ENCODE measurements at places on chromosomes 16 and 17.

DNA sequence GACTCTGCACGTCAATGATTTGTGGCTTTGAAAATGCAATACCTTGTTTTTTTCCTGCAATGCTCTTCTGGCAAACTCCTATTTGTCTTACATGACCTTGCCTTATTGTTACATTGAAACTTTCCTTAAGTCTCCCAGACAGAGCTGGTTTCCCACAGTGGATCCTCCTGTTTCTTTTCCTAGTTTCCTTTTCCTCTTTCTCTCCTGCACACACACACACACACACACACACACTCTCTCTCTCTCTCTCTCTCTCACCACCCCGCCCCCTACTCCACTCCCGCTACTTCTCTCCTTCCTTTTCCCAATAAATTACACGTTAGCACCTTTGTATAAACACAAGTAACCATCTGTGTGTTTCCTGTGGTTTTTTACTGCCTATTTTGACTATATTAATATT, 2.3 kb downstream of the ORC6 start:
- no peak for DNase-seq

- DNase-seq: no peak
Measured at GRCh38 chr16:19749571-19750080, 31.6 kb downstream of the IQCK start.

DNA sequence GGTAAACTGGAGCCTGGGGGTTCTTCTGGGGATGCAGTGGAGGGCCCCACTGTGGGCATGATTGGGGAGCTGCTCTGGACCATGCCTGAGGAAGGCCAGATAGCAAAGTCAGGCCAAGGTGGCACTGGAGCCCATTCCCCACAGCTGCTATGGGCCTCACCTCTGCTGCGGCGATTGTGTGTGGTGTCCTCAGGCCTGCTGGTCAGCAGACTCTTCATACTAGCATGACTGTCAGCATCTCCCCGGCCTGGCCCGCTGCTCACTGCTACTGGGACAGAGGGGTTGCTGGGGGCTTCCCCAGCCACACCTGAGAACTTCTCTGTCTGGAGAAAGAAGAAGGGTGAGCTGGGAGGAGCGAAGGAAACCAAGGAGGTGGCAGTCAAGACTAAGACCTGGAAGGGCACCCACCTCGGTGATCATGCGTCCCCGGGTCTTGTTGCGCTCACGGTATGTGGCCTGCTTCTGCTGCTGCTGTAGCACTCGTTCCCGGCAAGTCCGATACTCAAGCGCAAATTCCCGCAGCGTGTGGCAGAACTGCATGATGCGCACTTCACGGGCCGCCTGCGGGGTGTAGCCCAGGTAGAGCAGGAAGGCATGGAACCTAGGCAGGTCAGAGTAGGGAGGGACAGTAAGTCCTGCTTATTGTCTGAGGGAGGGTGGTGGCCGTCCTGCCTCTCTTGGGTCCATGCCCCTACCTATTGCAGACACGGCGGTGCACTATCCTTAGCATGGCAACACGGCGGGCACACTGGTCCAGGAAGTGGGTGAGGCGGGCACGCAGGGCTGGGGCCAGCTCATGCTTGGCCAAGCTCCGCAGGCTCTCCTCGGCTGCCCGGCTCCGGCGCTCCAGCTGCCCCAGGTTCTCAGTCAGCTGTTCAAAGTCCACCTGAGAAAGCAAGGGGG, 3.2 kb downstream of the TMEM208 start:
- DNase-seq: no peak

DNA sequence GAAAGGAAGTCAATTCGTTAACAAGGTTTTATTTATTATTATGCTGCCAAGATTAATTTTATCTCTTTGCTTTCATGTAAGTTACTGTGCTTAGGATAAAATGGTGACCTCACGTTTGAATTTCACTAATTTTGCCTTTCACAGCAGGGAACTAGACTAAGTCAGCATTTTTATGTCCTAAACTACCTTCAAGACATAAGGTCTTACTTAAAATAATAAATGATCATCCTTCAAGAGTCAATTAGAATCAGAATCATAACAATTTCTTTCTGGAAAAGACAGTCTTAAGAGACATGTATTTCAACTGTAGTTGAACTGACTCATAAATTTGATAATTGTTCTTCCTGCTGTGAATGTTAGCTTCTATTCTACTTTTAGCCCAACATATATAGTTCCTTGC, 893.8 kb downstream of the KCNJ2 start:
- DNase-seq: no peak

DNA sequence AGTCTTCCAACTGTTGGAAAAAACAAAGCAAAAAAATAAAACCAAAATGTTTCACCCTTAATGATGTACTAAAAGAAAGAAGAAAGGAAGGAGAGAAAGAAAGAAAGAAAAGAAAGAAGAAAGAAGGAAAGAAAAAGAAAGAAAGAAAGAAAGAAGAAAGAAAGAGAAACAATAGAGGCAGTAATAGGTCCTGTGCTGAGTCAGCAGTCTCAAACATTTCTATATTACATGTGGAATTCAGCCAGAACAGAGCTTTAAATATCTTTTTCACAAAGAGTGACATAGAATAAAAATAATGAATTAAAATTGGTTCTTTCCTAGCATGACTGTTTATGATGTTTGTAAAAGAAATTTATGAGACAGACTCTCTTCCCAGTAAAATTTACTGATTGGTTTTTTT, 1135.3 kb upstream of the CDH8 start:
- no peak for DNase-seq

GRCh38 chr16:53563426-53563825, 60.4 kb upstream of the AKTIP start:
- DNase-seq: no peak
